ENCODE measurements at places on chromosomes 7 and 10.

DNA sequence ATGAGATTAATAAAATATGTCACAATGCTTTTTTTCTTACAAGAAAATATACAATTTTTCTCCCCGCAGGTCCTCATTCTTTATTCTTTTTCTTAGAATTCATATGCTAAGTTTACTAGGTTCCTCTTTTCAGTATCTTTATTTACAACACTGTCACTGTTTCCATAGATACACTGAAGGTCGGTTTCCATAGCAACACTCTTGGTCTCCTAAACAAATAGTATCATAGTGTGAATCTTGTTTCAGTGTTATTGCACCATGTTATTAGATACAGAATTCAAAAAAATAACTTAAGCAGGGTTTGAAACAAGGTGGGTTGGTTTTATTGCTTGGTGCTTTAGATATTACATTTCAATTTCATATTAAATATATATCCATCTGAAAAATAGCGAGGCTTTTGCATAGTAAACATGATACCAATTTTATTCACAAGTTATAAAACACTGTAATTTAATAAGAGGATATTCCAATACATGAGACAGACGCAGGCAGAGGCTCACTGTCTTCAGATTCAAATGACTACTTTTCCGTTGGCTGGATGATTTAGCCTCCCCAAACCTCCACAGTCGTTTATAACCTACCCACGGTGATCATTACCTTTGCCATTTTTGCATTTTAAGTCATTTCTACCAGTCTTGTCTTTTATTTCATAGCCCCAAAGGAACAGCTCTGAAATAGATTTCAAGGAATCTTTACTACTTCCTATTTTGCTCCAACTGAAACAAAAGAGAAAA, 88.9 kb upstream of the KLF6 start:
- DNase-seq: no peak

GRCh38 chr7:122746948-122747347, 44.2 kb upstream of the RNF148 start:
- DNase-seq: no peak

GRCh38 chr7:587767-588166, 68.1 kb upstream of the PDGFA start:
- DNase-seq: no peak

- no peak for DNase-seq
These were observed 9.1 kb downstream of the TMEM168 start for GRCh38 chr7:112781110-112781509.

GRCh38 chr7:149771720-149772240, 1.6 kb downstream of the ZNF467 start:
- DNase-seq: peak; percentile 81

- no peak for DNase-seq
These were observed at the start of gene EPDR1 for GRCh38 chr7:37920305-37920848. Gene EPDR1 (plus strand): TSS chr7:37920640. CDS start chr7:37920940, 300 bp downstream.

GRCh38 chr7:121442845-121443244, 46.7 kb upstream of the FAM3C start:
- no peak for DNase-seq

- DNase-seq: no peak
These were observed 7.4 kb downstream of the RASSF4 start for GRCh38 chr10:44966816-44967509.

GRCh38 chr10:125441151-125441550, 241.8 kb downstream of the TEX36 start:
- DNase-seq: no peak

- DNase-seq: no peak
These were observed 51.0 kb downstream of the ORC5 start for GRCh38 chr7:104156842-104157277.

- peak; percentile 29 for DNase-seq
These were observed at the start of gene SFXN2 for GRCh38 chr10:102714621-102715455. Gene SFXN2 (plus strand): TSS chr10:102714636. CDS start chr10:102726637, 12,001 bp downstream.

DNA sequence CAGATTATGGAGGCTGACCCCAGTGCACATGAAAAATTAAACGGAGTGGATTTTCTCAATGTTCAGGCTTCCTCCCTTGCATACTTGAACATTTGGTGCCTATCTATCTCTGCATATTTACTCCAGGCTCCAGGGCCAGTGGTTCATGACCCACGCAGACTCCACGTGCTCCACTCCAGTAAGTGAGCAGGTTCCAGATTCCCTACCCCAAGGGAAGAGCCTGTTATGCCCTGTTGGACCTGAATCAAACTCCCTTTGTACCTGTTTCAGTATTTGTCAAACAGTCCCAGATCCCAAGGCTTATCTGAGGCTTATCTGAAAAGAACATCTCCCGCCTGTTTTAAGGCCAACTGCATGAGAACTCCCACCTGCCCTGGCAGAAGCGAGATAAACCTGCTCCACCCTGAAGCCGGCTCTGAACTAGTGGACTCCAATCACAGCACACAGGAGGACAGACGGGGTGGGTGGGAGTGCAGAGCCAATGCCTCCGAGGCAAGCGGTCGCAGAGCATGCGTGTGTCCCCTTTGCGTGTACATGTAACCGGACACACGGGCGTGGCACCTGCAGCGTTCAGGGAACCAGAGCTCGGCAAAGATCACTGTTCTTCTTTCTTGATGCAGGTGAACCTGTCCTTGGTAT, 2.3 kb upstream of the FUOM start:
- no peak for DNase-seq

DNA sequence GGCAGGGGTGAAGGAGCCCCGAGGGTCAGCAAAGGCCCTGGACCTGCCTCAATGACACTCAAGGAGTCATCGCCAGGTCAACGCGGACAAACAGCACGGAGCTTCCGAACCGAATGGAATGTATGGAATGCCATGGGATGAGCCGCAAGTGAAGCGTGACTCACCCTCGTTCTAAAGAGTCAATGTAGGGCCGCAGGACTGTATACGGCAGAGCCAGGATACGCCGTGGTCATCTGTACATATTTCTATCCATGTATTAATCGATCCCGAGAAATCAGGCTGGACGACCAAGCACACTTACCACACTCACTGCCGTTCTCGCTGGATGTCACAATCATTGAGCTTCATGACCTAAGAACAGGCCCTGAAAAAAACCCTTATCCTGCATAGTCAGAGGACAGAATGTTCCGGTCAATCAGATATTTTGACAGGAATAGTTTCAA, 4.3 kb downstream of the SNX8 start:
- DNase-seq: no peak

DNA sequence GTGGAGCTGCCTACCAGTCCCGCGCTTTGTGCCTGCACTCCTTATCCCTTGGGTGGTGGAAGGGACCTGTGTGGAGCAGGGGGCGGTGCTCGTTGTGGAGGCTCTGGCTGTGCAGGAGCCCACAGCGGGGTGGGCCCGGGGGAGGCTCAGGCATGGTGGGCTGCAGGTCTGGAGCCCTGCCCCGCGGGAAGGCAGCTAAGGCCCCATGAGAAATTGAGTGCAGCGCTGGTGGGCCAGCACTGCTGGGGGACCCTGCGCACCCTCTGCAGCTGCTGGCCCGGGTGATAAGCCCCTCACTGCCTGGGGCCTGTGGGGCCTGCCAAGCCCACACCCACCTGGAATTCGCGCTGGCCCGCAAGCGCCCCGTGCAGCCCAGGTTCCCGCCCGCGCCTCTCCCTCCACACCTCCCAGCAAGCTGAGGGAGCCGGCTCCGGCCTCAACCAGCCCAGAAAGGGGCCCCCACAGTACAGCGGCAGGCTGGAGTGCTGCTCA, 859.6 kb upstream of the KCND2 start:
- DNase-seq: no peak

DNA sequence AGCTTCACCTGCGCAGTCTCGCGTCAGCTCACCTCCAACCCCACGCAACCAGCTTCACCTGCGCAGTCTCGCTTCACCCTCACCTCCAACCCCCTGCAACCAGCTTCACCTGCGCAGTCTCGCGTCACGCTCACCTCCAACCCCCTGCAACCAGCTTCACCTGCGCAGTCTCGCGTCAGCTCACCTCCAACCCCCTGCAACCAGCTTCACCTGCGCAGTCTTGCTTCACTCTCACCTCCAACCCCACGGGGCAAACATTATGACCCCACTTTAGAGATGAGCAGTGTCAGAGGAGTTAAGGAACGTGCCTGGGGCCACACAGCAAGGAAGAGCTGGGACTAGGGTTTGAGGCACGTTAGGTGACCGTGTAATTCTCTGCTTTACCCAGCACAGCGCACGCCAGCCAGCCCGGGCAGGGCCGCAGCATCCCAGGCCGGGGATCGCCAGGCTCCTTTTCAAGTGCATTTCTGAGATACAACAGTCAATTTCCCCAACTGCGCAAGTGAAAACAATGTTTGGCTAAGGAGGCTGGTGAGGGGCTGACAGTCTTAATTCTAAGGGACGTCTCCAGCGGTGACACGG, 22.6 kb upstream of the PDGFA start:
- no peak for DNase-seq

DNA sequence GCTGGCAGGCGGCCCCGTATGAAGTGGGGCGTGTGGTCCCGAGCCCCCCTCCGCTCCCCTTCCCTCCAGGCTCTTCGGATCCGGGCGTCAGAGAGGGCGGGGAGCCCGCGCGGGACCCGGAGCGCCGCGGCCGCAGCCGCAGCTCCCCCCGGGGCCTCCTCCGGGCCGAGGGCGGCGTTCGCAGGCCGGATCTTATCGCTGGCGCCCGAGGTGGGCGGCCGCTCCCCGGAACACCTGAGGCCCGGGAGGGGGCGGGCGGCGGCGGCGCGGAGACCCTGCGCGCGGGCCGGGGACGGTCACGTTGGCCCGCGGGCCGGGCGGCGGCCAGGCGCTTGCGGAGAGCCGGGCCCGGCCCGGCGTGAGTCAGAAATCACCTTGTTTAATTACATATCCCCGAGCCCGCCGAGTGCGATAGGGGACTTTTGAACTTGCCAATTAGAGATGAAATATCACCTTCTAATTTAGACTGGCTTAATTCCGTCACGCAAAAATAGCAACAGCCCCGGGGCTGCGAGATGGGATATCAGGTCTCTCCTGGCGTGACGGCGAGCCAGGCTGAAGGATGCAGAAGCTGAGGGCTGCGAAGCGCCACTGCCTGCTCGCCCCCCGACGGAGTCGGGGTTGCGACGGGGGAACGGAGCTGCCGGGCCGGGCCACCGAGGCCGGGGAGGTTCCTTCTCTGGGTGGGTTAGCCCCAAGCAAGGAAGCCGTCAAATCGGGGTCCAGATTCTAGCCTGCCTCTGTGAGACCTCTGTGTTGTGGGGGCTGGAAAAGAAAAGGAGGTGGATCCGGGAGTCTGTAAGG, 43.4 kb downstream of the LDB3 start:
- peak; percentile 34 for DNase-seq

DNA sequence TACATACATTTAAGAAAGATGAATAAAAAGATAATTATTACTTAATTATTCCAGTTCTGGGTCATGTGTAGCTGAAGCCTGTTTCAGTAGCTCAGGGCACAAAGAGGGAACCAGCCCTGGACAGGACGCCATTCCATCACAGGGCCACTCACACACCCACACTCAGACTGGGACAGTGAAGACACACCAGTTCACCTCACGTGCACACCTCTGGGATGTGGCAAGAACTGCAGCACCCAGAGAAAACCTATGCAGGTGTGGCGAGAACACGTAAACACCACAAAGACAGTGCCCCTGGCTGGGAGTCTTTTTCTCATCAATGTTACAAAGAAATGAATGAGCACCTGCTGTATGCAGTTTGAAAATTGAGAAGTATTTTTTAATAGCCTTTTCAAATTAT, 1.6 kb upstream of the IDI1 start:
- DNase-seq: peak; percentile 18

- no peak for DNase-seq
These were observed 73.9 kb upstream of the PDGFA start for GRCh38 chr7:593324-594115.

- no peak for DNase-seq
These were observed 9.2 kb downstream of the GDF2 start for GRCh38 chr10:47331491-47331890.

- peak; percentile 51 for DNase-seq
These were observed 2.3 kb upstream of the NOS3 start for GRCh38 chr7:150988230-150989226.

GRCh38 chr7:590731-591551, 71.3 kb upstream of the PDGFA start:
- no peak for DNase-seq

DNA sequence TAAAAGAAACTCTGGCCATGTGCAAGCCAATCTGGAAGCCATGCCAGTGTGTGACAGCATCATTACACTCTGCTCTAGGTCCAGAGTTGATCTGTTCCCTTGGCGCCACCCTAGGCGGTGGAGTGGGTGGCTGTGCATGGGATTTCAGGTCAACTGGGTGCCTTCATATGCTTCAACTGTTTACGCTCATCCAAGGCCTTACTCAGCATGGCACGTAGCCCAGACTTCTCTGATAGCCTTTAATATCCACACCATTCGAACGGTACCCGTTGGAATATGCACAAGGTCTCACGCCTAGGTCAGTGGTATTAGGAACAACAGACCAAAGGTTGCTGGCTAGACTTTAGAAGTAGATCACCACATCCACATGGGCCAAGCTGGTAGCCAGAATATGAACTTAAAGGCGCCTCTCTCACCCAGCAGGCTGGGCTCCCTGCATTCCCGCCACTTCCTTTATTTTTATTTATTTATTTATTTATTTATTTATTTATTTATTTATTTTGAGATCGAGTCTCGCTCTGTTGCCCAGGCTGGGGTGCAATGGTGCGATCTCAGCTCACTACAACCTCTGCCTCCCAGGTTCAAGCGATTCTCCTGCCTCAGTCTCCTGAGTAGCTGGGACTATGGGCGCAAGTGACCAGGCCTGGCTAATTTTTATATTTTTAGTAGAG, 18.7 kb upstream of the ACHE start:
- no peak for DNase-seq

GRCh38 chr10:66572700-66573099, 353.1 kb upstream of the LRRTM3 start:
- no peak for DNase-seq

GRCh38 chr10:108561649-108562048, 1361.7 kb downstream of the XPNPEP1 start:
- DNase-seq: no peak

- DNase-seq: peak; percentile 12
These were observed 51.2 kb upstream of the CARD11 start for GRCh38 chr7:3094701-3095445.

GRCh38 chr10:79269443-79269842, 77.8 kb upstream of the PPIF start:
- DNase-seq: no peak

DNA sequence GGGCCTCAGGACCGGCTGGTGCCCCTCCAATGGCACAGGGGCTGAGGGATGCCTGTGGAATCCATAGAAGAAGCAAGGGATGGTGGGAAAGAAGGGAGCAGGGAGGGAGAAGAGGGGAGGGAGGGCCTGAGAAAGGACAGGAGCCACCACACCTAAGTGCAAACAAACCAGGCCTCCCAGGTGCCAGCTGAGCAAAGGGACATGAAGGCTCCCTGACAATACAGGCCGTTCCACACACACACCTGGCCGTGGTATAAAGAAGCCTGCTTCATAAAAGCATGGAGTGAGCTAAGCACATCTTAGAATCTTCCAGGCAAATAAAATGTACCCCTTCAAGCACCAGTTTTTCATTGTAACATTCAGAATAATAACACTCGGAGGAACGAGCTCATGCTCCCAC, 54.0 kb downstream of the OAT start:
- DNase-seq: no peak

GRCh38 chr10:76356557-76356956, 925.1 kb downstream of the LRMDA start:
- DNase-seq: no peak

GRCh38 chr10:63576501-63576900, 55.3 kb downstream of the REEP3 start:
- DNase-seq: no peak

GRCh38 chr10:59954296-59954695, 47.9 kb upstream of the CCDC6 start:
- DNase-seq: no peak

- DNase-seq: no peak
These were observed 12.2 kb downstream of the CCDC6 start for GRCh38 chr10:59894114-59894513.

- no peak for DNase-seq
These were observed 136.5 kb upstream of the ADARB2 start for GRCh38 chr10:1873661-1874315.

GRCh38 chr7:111175908-111176441, 85.0 kb downstream of the LRRN3 start:
- DNase-seq: no peak
